ENCODE measurements at places on chromosomes 6 and 20. TPM values are rescaled to one million over a fixed set of nuclear protein-coding genes. Genes with fewer than 3 reads are reported as not detected.

GRCh38 chr6:40606526-40606925 lies 19.4 kb upstream of the LRFN2 start:
- DNase-seq, result no peak

DNA sequence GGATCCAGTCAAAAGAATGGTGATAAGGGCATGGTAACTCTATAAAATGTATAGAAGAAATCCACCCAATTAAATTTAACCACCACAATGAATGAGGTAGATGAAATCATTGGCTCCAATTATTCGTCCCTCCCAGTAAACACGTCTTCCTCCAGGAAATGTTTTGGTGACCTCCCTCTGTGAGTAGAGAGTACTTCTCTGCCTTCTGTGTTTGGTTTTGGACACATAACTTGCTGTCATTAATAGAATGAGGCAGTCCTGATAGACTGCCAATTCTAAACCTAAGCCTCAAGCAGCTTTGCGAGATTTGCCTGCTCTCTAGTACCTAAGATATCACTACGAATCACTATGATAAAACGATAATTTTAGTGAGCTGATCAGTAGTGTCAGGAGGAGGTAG lies 632.8 kb downstream of the HDGFL1 start:
- no peak for DNase-seq

DNA sequence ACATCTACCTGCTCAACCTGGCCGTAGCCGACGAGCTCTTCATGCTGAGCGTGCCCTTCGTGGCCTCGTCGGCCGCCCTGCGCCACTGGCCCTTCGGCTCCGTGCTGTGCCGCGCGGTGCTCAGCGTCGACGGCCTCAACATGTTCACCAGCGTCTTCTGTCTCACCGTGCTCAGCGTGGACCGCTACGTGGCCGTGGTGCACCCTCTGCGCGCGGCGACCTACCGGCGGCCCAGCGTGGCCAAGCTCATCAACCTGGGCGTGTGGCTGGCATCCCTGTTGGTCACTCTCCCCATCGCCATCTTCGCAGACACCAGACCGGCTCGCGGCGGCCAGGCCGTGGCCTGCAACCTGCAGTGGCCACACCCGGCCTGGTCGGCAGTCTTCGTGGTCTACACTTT lies 619 bp downstream of the SSTR4 start:
- DNase-seq, result no peak

DNA sequence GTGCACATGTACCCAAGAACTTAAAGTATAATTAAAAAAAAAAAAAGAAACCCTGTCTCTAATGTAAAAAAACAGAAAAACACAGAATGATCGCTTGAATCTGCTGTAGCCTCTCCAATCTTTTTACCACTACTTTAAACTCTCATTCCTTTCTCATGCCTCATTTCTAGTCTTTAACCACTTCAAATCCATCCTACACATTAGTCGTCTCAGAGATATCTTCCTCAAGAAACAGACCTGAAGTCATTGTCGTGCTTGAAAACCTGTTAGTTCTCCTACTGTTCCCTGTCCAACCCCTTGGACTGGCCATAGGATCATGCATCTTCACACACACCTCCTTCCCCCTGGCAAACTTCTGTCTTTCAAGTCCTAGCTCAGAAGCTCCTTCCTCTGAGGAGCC lies 112.1 kb upstream of the BCLAF1 start:
- DNase-seq, result no peak

CCN2 gene
- total RNA-seq, result 159 TPM

DNA sequence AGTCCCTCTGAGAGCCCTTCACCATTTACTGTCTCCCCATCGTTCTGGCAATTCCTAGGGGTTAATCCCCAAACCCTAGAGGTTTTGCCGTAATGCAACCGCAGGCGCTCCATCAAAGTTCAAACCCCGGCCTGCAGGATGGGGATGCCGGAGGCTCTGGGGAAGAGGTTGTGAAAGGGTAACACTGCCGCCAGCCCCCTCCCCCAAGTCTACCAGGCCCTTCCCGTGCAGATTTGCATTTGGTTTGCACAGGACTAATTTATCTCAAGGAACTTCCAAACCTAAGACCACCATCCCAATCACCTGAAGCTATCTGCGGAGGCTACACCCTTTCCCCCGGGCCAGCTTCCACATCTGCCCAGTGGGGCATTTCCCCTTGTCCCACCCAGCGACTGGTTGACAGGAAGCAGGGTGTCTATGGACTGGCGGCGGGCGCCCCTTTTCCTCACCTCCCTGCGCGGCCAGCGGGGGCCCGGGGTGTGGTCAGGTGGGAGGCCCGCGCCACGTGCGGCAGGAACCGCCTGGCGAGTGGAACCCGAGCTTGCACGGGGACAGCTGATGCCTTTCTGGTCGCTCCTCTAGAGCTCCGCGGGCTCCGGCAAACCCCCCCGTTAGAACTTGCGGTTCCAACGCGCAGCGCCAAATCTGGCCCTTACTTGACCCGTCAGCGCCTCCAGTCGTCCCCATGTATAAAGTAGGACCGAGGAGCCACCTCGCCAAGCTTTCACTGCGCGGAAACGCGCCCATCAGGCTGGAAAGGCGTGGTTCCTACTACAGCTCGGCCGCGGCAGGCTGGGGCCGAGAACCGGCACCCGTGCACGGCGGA lies 9.4 kb upstream of the SLC4A11 start:
- peak; percentile 41 for DNase-seq

All from lung (tissue), 17 donors.